ENCODE measurements at places on chromosomes 6 and 20.
A peak's percentile ranks its signal among the peaks of the same experiment; 100 is the strongest.

DNA sequence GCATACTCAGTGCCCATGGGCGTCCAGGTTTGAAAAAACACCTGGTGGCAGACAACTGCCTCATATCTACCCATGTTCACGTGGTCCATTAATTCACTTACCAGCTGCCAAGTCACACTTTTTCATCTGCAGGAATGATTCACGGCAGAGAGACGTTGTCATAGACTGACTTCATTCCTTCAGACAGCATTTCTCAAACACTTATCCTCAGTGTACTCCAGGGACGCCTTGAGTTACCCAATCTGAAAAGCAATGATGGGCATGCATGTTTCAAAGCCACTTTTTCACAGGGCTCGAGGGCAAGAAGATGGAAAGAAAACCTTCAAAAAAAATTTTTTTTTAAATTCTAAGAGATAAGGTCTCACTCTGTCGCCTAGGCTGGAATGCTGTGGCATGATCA is 6.0 kb downstream of the MMP24OS start:
- DNase-seq = no peak

GRCh38 chr6:39407446-39407993 is 85.0 kb upstream of the KCNK16 start:
- DNase-seq = no peak

DNA sequence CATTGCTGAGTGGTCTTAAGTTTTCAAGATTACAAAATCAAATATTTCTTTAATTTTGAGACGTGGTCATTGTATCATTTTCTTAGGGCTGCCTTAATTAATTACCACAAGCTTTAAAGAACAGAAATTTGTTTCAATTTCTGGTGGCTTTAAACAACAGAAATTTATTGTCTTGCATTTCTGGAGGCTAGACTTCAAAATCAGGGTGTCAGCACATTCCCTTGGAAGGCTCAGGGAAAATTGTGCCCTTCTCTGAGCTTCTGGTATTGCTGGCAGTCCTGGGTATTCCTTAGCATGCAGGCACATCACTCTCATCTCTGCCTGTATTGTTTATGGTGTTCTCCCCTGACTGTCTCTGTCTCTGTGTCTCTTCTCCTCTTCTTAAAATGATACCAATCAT is 76.0 kb upstream of the PCSK2 start:
- no peak for DNase-seq

GRCh38 chr6:44253307-44254101 is 3.8 kb downstream of the SLC35B2 start:
- DNase-seq = peak; percentile 50

Measured in T-helper 1 cell (primary cell).